ENCODE measurements at places on chromosomes 5 and 9.
A peak's percentile ranks its signal among the peaks of the same experiment; 100 is the strongest.

GRCh38 chr5:5613261-5613990 lies 190.9 kb downstream of the ICE1 start:
- no peak for DNase-seq

- DNase-seq = peak; percentile 69
Measured at GRCh38 chr5:95846554-95847260, 24.2 kb upstream of the GLRX start.

- DNase-seq = no peak
Measured at GRCh38 chr9:2354856-2355696, 266.5 kb upstream of the VLDLR start.

DNA sequence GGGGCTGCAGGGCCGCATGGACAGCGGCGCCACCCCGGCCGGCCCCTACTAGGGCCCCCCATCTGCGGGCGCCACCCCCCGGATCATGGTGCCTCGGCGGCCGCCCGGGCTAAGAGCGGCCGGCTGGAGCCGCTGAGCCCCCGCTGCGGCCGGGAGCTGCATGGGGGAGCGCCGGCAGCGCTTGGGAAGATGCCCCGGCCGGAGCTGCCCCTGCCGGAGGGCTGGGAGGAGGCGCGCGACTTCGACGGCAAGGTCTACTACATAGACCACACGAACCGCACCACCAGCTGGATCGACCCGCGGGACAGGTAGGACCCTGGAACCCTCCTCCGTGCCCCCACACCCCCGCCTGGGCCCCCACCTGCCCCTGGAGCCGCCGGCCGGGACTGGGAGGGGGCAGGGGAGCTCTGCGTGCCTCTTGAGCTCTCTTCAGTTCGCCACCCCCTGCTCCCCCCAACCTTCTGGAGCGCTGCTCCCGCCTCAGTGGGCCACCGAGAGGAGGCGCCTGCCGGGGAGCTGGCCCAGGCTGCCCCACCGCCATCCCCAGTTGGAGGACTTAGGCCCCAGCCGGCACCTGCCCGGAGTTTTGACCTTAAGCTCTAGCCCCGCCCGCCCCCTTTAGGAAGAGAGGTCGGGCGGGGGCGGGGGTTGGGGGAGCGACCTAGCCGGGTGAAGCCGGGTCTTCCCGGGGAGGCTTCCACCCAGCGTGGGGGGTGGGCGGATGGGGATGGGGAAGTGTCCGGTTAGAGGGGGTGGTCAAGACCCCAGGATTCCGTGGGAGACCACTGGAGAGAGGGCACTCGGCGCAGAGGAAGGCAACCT lies 730 bp downstream of the WWC1 start:
- no peak for DNase-seq

DNA sequence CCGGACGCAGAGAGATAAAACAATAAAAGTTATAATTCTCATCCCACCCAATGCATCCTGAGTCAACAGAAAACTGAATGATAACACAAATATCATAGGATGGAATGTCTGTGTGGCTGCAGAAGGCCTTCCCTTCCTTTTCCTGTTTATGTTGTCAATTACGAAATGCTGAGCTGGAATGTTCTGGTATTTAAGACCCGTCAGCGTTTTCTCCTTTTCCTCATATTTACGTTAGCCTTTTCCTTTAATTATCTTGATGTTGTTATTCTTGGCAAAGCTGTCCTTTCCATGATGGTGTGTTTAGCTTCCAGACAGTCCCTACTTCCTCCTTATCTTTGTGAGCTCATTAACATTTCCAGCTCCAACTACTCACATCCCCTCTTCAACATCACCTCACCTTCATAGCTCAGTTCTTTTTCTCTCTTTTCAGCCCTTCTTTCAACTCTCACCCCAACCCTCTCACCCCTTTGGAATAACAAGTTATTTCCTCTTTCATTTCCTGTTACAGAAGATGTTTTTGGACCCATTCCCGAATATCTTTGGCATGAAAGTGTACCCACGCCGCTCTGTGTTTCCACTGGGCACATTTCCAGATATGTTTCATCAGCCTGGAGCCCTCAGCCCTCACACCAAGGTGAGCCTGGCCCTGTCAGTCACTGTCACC lies 221.6 kb downstream of the NR2F1-AS1 start:
- no peak for DNase-seq

DNA sequence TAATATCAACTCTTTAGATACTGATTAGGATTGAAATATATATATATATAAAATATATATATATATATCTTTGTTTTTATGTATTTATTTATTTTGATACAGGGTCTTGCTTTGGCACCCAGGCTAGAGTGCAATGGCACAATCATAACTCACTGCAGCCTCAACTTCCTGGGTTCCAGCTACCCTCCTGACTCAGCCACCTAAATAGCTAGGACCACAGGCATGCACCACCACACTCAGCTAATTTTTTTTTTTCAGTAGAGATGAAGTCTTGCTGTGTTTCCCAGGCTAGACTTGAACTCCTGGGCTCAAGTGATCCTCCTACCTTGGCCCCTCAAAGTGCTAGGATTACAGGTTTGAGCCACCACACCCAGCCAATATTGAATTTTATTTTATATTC lies 20.6 kb upstream of the CDH6 start:
- no peak for DNase-seq

DNA sequence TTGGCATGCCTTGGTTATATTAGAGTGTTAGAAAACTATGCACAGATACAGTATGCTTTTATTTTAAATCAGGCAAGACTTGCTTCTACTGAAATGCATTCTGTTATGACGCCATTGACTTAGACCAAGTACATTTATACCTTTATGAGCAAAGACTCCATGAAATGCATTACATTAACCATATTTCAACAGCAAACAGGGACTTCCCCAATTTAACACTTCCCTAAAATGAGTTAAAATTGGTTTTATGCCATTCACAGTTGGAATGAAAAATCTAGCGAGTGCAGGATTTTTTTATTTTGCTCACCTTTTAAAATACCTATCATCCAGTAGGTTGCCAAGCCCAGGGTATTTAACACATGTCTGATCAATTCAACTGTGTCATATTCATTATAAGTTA lies 272.1 kb upstream of the IZUMO3 start:
- no peak for DNase-seq

- no peak for DNase-seq
Measured at GRCh38 chr9:95727947-95728520, 147.5 kb upstream of the ERCC6L2 start.

- DNase-seq = no peak
Measured at GRCh38 chr5:141697586-141697985, 15.6 kb upstream of the ARAP3 start.

DNA sequence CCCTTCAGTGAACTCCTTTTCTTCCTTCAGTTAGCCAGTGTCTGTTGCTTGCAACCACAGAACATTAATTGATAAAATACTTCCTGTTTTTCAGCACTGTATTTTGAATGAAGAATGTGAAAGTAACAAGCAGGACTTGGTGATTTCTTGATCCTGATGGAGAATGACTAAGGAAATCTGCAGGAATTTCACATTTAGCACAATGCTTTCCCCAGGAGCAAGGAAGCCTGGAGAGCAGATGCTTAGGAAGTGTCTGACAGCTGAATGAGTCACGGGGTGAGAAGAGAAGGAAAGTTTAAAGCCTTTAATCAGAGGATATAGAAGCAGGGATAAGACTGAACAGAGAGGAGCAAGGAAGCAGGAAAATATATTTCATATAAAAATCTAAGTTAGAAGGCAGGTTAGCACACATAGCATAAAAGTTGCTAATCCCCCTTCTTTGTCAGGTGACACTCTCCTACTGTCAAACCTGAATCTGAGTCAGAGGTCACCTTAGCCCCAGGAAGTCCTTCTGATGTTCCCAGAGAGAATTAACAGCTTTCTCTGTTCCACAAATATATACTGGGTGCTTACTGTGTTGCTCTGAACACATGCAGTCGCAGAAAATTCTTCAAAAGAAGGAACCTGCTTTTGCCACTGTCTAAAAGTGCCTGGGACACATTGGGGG lies 59.7 kb downstream of the GNA14 start:
- no peak for DNase-seq

GRCh38 chr5:141618030-141618803 lies 583 bp downstream of the DIAPH1 start:
- DNase-seq = peak; percentile 62

- no peak for DNase-seq
Measured at GRCh38 chr5:116626272-116626723, 51.7 kb upstream of the SEMA6A start.

- no peak for DNase-seq
Measured at GRCh38 chr5:95930141-95930930, 31.3 kb downstream of the ELL2 start.

DNA sequence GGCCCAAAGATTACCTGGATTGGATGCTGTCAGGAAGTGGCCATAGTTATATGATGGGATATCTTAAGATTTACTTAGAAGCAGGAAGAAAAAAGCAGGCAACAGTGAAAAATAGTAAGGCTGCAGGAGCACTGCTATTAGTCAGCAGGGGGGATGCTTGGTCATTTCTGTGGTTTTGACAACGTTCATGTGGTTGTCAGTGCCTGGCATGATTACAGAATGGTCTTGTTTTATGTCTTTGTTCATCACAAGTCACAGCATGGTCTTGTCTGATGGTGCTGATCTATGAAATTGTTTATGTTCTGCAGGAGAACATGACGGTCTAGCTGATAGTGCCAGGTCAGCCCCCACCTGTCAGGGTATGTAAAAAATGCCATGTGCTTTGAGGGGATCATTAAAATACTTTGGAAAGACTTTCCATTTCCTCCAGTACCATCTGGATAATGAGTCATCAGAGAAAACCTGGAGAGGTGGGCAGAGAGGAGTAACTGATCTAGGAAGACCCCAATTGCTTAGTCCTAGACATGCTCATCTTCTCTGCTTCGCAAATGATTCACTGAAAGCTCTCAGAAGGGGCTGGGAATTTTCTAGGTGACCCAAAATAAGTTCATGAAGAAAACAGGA lies 48.5 kb downstream of the PLGRKT start:
- DNase-seq = no peak

DNA sequence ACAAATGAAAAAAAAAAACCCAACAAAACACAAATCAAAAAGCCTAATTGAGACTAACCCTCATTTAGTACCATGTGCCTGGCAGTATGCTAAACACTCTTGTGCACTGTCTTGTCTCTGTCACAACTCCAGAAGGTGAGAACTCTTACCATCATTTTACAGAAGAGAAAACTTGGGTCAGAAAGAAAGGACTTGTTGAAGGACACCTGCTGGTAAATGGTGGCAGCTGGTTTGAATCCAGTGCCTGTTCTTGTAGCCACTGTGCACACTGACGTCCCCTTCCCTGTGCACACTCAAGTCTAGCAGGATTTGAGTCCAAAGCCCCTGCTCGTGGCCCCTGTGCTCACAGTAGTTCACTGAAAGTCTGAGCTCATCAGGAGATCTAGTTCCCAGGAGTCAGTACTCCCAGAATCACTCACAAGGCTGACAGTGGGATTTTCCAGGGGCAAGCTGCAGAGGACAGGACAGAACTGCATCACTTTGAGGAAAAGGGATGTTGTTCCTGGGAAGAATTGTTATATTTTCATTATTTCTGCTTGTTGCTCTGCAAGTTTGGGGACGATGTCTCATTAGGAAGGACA lies 43.0 kb upstream of the HSD17B4 start:
- no peak for DNase-seq

DNA sequence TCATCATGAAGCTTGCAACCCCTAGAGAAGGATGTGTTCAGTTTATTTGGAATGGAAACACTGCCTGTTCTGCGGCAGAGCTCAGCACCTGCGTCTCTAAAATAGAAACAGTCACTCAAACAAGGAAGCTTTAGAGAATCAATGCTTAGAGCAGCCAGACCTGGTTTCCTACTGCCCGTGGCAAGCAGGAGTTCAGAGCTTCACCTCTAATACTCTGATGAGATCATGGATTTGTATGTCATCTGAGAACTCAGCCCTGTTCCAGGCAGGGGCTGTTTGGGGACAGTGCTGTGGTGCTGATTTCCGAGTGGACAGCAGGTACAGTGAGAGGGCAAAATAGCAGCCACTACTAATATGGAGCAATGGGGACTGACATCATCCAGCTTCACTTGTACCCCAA lies 236.0 kb upstream of the IRX1 start:
- DNase-seq = no peak

- no peak for DNase-seq
Measured at GRCh38 chr9:28503573-28503972, 930.3 kb upstream of the C9orf72 start.

GRCh38 chr5:6262651-6263363 lies 115.5 kb downstream of the MED10 start:
- DNase-seq = no peak

- no peak for DNase-seq
Measured at GRCh38 chr9:72440992-72441847, 76.2 kb upstream of the ZFAND5 start.

DNA sequence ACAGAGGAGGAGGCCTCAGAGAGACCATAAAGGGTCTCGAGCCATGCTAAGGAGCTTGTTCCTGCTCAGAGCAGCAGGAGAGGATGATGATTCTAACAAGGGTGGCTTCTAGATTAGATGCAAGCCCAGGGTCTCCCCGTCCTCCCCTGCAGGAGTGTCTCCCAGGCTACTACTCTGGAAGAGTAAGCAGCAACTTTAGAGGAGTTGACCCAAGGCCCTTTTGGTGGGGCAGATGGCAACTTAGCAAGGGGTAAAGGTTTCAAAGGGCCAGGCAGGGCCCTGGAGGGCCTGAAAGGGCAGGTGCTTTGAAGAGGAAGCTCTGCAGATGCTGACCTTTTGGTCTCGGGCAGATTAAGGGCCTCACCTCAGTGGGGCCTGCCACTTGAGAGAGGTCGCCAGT lies 174.9 kb downstream of the GABBR2 start:
- no peak for DNase-seq

- no peak for DNase-seq
Measured at GRCh38 chr5:31655491-31655890, 16.6 kb downstream of the PDZD2 start.

GRCh38 chr9:89496645-89497256 lies 1.2 kb downstream of the SEMA4D start:
- peak; percentile 68 for DNase-seq

DNA sequence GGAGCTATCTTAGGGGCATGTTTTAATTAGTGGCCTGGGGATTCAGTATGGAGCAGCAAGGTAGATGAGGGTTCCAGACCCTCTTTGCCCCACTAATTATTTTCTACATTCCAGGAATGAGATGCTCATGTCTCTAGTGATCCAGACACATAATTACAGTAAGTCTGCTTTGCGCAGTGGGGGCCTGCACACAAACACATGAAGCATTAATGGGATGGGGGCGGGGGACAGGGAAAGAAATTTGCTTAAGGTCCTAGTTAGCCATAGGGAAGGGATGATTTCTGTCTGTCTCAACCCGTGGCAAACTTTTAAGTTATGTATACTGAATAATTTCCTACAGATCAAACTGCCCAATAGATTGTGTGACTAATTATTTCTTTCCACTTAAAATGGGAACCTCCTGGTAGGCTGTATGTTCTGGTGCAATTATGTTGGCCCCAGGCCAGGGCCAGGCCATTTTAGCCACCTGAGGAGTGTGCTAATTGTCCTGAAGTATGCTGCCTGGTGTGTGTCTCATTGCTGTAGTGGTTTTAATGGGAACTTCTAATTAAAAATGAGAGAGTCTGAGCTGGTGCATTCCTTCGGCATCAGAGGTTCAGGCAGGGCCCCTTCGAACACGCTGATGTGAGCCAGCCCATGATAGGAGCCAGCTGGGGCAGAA lies 134.4 kb downstream of the PTTG1 start:
- DNase-seq = no peak

DNA sequence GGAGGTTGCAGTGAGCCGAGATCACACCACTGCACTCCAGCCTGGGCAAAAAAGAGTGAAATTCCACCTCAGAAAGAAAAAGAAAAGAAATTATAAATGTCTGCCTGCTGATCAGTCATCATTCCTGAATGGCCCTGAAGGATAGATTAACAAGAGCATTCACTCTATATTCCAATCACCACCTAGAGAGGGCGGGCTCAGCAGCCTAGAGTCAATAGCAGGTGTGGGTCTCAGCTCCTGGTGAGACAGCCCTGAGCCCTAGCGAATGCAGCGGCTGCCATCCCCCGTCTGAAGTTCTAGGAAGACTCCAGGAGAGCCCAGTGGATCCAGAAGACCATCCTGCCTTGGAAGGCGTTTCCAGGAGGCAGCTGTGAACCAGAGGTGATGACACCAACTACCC lies 12.0 kb downstream of the FBP1 start:
- no peak for DNase-seq
